ENCODE measurements at places on chromosomes 12 and 14.

GRCh38 chr12:44778863-44779262 lies 97.3 kb downstream of the NELL2 start:
- DNase-seq: no peak

- peak; percentile 47 for DNase-seq
Measured at GRCh38 chr12:111868676-111869588, 26.9 kb downstream of the MAPKAPK5 start.

- DNase-seq: no peak
Measured at GRCh38 chr14:90804292-90805083, 11.7 kb downstream of the TTC7B start.

DNA sequence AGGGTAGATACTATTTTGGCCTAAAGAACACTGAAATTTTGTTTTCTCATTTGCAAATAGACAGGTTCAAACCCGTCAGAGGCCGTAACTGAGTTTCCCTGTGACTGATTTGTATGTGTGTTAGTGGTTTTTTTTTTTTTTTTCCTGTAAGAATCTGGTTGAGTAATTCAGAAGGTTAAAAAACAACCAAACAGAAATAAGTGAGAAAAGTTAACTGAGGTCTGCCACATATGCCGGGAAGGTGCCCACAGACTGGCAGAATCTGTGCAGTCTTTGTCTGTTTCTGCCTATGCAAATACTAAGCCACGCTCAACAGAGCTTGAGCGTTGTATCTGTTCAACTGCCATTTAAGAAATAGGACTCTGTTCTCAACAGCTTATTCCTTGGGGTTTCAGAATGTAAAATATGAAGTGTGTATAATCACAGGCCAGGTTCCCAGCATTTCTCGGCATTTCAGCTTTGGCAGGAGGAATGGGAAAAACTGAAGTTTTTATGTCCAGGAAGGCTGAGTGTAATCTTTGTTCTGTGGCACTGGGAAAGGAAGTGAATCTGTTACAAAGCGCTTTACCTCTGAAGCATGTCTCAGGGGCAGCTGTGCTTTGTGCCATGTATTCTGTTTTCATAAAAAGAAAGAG lies 181.9 kb downstream of the PRKCH start:
- no peak for DNase-seq

DNA sequence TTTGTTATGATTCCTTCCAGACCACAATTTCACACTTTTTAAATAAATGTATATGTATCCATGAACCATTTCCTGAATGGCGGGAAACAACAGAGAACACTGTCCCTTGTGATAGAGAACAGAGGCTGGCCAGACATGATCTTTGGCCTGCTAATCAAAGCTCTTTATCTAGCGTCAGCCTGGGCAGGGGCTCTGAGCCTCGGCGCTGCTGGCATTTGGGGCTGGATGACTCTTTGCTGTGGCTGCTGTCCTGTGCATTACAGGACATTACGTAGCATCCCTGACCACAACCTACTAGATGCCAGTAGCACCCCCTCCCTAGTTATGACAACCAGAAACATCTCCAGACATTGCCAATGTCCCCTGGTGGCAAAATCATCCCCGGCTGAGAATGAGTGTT lies 77.7 kb downstream of the DNAH10 start:
- no peak for DNase-seq

DNA sequence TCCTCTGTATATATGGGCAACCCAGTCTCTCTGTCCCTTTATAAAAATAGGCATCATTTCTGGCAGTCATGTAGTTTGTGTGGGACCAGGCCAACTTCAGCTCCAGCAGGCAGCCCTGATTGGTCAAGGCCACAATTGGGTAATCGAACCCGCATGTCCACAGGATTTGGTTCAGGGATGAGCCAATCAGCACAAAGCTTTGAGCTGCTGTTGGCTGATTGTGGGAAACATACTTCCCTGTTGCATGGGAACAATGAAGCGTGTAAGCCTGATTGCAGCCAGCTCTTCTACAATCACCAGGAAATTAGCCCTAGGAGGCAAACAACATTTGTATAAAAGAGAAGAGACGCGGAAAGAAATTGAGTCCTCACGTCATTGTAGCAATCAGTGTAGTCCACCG lies 328.6 kb downstream of the PCNX1 start:
- peak; percentile 29 for DNase-seq

- DNase-seq: peak; percentile 21
Measured at GRCh38 chr12:65313719-65314317, 35.3 kb downstream of the MSRB3 start.

- DNase-seq: no peak
Measured at GRCh38 chr12:110367181-110367864, 36.2 kb downstream of the ANAPC7 start.

DNA sequence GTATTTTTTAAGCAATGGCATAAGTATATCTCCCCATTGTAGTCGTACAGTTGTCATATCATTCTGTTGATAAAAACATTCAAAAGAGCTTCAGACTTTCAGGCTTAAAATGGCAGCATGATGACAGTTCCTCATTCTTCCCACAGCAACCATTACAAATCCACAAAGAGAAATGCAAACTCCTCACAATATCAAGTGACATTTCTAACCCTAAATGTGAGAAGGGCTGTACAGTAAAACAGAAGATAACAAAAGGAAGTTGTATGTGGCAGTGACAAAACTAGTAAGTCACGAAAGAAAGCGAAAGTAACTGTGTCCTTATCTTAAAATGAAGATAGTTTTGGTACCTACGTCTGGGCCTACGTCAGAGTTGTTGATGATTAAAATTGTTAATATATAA lies 46.7 kb downstream of the GXYLT1 start:
- no peak for DNase-seq

- no peak for DNase-seq
Measured at GRCh38 chr12:12415886-12416285, 59.0 kb downstream of the BORCS5 start.

DNA sequence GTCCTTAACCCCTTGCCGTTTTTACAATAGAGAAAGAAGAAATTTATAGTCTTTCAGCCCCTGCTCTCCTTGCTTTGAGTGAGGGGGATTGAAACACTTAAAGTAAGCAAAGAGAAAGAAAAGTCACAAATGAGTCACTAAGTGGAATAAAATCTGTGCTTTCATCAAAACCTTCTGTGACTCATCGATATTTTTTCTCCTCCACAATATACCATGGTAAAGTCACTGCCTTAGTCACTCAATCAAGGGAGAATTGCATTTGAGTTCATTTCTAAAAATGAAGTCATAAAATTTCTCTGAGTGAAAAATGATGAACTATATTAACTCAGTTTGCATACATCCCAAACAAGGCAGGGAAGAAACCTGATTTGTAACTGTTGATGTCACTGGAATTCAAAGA lies 470.3 kb downstream of the FOXG1 start:
- no peak for DNase-seq

- peak; percentile 46 for DNase-seq
Measured at GRCh38 chr12:70243510-70244371, 508 bp downstream of the CNOT2 start.

DNA sequence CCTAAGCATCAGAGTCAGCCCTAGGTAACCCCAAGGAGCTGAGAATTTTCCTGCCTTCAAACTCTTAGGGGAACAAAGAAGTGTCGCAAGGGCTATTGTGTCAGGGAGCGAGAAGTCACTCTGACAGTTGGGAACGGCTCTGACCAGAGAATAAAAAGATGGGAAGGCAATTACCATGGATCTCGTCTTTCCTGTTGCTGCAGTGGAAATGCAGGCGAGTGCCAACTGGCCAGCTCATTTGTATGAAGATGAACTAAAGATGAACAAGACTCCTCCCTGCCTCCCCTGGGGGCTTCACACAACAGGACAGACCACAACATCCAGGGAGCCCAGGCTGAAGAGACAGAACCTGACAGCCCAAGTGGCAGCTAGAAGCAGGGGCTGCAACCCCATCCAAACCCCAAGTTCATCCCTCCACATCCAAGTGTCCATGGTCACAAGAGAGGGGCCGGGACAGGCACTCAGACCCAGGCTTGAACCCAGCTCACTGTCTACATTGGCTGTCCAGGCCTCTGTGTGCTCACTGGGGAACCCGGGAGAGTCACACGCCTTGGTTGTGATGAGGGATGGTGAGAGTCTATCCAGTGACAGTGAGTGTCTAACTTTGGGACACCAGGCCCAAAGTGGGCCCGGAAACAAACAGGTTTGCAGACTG lies 322.4 kb downstream of the BCL11B start:
- DNase-seq: no peak

DNA sequence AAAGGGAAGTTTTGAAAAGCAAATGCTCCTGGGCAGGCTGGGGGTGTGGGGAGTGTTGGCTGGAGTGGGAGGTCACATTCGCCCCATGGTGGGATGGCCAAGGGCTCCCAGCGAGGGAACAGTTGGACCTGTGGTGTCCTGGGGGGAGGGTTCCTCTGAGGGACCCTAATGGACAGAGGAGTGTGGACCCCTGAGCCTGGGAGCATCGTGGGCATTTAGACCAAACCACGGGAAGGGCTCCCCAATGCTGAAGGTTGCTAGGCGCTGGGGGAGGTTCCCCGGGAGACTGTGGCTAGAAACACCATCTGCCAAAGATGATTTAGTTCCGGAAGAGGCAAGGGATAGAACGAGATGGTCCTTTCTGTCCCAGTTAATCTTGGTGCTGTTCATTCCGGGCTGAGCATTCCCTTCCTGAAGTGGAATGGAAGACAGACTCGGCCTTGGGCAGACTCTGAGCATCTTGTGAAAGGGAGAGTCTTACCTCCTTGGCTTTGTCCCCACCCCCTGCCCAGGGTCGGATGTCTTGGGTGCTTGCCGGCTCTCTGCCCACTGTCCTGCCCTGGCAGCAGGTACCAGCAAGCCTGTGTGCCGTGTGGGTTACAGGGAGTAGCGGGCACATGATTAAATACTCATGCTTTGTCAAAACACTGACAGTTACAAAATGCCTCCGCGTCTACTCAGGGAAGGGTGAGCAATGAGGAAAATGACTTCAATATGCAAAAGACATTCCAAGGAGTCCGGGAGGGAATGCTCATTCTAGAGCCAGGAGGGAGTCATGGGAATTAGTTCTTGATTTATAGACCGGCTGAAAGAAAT lies 215.9 kb downstream of the CACNA1C start:
- DNase-seq: no peak

- no peak for DNase-seq
Measured at GRCh38 chr12:122363782-122364181, 58.7 kb downstream of the CLIP1 start.

DNA sequence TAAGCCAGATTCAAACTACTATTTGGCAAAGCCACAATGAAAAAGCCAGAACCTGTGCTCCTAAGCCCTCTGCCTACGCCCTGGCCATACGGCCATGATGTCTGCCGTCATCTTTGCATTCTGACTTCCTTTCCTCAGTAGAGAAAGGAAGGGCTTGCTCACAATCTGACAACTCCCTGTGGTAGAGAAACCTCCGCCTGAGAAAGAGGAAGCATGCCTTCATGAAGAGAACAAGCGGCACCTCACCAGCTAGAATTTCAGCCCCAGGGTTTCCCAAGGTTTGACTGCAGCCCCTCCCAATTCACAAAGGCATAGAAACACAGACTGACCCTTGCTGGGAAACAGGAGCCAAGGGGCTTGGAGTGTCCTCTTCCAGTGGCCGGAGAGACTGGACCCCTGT lies 25.7 kb downstream of the TEP1 start:
- DNase-seq: no peak

DNA sequence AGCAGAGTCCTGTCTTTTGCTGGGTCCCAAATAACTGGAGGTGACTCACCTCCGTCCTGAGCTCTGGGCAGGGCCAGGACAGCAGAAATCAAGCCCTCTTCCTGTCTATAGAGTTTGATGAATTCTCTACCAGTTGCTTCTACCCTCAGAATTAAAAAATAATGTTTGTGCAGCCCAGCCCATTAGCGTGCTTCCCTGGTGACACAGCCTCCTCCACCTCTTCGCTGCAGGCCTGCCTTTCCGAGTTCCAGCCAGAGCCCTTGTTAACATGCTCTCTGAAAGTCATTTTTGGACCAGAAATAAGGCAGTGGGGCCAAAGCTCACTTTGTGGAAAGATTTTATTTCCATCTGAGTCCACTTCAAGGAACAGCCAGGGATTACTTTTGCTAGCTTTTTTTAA lies 94.0 kb downstream of the TBX5 start:
- DNase-seq: no peak

DNA sequence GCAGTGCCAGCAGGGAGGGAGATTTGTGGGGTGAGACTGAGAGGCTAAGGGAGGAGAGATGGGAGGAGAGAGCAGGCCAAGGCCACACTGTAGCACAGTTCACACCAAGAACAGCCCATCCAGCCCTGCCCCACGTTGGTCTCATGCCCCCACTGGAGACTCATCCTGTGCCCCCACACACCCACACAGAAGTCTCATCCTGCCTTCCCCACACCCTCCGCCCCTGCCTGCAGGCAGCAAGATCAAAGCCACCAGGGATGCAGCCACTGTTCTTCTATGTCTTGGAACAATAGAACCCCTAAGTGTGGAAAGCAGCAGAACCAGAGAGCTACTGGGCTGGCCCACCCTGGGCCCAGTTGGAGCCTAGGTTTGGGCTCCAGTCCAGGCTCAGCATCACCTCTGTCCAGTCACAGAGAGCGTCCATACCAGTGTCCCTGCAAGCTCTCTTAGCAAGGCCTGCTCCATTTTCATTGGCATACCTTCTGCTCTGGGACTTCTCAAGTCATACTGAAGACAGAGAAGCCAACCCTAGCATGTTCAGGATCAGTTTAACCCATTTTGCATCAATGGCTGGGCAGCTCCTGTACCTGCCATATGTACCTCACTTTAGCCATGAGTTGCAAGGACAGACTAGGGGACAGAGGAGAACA lies 31.7 kb upstream of the HDAC7 start:
- DNase-seq: no peak

- no peak for DNase-seq
Measured at GRCh38 chr12:50241178-50241577, 42.1 kb downstream of the LIMA1 start.

DNA sequence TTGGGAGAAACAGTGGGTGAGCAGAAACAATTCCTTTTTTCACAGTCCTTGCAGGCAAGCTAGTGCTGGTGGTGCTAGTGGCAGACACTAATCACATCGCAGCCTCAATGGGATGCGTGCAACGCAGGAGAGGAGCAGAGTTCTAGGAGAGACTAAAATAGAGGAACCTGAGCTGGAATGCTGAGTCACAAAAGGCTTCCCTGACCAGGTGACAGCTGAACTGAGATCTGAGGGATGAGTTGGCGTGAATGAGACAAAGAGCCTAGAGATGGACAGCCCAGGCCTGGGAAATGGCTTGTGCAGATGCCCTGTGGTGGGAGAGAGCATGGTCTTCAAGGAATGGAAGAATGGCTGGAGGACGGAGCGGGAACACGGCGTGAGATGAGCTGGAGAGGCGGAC lies 25.8 kb downstream of the ACADS start:
- DNase-seq: no peak

DNA sequence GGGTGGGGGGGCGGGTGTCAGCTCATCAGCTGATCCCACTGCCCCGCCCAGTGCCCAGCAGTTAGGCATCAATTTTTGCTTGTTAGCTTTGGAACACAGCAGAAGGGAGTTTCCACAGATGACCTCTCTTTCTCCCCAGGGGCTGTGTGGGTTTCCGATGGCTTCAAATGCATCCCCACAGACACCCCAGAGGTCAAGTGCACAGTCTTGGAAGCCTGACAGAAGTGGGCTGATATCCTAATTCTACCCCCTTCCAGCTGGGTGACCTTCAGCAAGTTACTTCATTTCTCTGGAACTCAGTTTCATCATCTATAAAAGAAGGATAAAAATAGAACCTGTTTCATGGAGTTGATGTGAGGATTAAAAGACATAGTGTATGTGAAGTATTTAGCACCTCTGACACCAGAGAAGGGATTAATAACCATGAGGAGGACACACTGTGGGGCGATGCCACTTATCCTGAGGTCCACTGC lies 22.0 kb downstream of the TTC9 start:
- no peak for DNase-seq

GRCh38 chr12:9707864-9708808 lies 24.8 kb downstream of the CLECL1 start:
- DNase-seq: peak; percentile 71

All from HAP-1 (cell line).